GM19239 (cell line): ENCODE measurements at places on chromosomes 12 and 14.
A peak's percentile ranks its signal among the peaks of the same experiment; 100 is the strongest.

GRCh38 chr12:93679308-93679925 lies 2.2 kb downstream of the CRADD start:
- DNase-seq: no peak

- DNase-seq: no peak
Observed at GRCh38 chr12:24776861-24777260, 172.0 kb downstream of the BCAT1 start.

GRCh38 chr12:124625867-124626675 lies 58.7 kb upstream of the NCOR2 start:
- DNase-seq: no peak

GRCh38 chr14:32366256-32366879 lies 37.3 kb downstream of the AKAP6 start:
- DNase-seq: no peak

- no peak for DNase-seq
Observed at GRCh38 chr12:57248934-57249742, 1.8 kb downstream of the STAC3 start.

GRCh38 chr12:22271023-22271422 lies 63.5 kb downstream of the ST8SIA1 start:
- DNase-seq: no peak

DNA sequence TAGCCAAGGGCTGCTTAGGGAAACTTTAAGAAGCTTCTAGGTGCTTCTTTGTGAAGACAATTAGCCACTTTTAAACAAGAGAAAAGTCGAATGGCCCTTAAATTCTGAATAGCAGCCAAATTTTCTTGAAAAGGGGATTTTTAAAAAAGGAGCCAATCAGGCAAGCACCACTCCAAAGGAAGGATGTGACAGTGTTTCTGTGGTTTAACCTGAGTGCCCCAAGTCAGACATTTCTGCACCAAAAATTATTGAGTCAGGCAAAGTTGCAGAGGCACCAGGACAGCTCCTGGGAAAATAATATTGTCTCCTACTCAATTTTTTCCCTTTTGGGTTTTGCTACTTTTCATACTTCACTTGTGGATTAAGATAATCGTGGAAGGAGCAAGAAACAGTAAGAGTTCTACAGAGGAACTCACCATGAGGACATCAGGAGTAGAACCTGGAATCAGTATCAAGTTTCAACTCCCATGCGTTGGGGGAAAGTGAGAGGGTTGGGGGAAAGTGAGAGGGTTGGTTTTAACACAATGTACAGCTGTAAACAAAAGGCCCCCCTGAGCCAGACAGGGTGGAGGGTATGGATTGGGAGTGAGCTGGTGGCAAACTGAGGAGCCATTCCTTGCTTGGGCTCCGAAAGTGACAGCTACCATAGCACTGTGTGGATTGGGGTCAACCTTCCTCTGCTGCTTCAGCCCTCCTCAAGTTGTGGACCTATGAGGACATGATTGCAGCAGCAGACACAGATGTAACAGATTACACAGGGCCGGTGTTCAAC lies 90.8 kb downstream of the SLC38A1 start:
- DNase-seq: no peak

DNA sequence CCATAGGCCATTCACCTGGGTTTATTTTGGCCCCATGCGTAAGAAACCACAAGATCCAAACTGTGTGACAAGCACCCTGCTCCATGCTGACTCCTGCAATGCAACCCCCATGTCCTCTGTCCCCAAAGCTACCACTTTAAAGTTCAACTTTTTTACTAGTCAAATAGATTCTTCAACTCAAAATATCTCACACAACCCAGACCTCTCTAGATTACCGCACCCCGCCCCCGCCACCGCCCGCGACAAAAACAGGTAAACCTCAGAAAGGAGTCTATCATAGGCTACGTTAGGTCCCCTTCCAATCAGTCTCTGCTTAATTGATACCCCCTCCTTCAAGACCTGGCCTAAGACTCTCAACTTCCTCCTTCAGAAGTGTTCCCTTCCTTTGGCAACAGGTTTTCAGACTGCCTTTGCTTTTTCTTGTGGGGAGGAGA lies 2.2 kb downstream of the ZFP36L1 start:
- no peak for DNase-seq

- DNase-seq: no peak
Observed at GRCh38 chr14:69586404-69586803, 11.7 kb upstream of the CCDC177 start.

GRCh38 chr14:81324011-81324410 lies 76.1 kb downstream of the STON2 start:
- DNase-seq: no peak

DNA sequence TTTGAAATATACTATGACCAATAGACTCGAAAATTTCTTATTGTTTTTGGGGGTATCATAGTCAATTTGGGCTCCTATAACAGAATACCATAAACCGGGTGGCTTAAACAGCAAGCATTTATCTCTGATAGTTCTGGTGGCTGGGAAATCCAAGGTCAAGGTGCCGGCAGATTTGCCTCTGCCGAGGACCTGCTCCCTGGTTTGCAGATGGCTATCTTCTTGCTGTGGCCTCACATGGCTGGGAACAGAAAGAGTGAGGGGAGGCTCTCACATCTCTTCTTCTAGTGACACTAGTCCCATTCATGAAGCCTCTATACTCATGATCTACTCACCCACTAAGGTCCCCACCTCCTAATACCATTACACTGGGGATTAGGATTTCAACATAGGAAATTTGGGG lies 70.7 kb downstream of the BORCS5 start:
- DNase-seq: no peak

DNA sequence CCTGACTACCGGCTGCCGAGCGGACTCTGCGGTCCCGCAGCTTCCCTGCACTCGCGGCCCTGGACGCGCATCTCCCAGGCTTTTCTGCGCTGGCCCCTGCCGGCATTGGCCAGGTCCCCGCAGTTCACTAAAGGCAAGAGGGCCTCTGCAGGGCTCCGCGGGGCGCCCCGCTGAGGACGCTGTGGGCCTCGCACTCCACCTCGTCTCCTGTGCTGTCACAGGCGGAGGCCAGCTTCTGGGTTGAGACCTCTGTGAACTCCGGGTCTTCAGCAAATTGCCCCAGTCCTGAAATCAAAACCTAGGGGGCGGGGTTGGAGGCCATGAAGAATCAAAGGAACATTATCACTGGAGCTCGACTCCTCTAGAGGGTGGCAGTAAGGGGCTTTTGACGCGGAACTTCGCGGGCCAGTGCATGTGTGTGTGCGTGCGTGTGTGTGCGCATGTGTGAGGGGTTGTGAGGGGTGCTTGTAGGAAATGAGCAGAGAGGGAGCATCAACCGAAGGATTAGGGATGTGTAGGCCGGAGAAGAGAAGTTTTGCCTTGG lies 68.5 kb upstream of the CAPRIN2 start:
- DNase-seq: peak; percentile 24

GRCh38 chr14:102867826-102868580 lies 54.5 kb upstream of the AMN start:
- DNase-seq: no peak

DNA sequence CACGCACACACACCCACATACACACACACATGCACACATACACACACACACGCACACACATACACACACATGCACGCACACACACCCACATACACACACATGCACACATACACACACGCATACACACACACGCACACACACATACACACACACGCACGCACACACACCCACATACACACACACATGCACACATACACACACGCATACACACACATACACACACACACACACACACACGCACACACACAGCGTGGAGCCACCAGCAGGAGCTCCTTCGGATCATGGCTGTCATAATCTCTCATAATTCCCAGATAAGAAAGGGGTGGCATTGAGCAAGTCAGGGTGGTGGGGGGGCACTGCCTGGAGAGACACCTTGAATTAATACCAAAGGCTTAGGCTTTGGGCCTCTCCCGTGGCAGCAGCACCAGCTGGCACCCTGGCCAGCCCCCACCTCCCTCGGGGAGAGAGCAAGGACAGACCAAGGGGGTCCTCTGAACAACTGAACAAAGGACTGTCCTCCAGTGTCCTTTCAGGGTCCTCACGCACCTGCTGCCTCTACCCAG lies 21.9 kb downstream of the ANO2 start:
- DNase-seq: no peak

GRCh38 chr14:56124327-56124726 lies 6.1 kb downstream of the PELI2 start:
- DNase-seq: no peak

- DNase-seq: no peak
Observed at GRCh38 chr12:62846491-62846890, 88.5 kb downstream of the PPM1H start.

DNA sequence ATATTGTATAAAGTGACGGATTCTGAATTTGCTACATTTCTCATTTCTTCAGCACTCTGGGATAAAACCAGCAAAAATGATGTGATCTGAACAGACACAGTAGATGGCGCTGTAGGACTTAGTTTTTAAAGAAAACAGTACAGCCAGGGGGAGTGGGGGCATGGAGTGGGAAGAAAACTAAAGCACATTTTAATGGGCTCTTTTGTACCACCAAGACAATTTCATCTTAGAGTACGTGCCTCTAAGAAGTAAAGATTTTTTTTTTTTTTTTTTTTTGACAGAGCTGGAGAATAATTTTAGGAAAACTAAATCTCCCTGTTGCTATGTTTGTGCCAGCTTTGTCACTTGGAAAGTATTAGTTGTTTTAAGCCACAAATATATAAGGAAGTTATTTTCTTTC lies 124.4 kb downstream of the RAD51B start:
- DNase-seq: peak; percentile 2

DNA sequence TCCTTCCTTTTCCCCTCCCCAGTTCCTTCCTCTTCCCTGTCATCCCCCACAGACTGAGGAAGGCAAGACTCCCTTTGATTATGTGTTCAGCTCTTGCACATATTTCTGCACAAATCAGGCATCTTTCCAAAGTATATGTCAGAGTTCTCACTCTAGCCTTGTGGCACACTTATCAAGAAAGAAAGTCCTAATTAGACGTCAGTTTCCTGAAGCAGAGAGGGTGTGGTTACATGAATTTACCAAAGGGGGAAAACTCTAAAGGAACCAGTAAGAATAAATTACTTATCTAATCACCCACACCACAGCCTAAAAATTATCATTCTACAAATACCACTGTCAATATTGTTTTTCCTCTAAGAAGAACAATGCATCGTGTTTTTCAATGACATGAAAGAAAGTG lies 120.7 kb upstream of the GRIP1 start:
- no peak for DNase-seq

DNA sequence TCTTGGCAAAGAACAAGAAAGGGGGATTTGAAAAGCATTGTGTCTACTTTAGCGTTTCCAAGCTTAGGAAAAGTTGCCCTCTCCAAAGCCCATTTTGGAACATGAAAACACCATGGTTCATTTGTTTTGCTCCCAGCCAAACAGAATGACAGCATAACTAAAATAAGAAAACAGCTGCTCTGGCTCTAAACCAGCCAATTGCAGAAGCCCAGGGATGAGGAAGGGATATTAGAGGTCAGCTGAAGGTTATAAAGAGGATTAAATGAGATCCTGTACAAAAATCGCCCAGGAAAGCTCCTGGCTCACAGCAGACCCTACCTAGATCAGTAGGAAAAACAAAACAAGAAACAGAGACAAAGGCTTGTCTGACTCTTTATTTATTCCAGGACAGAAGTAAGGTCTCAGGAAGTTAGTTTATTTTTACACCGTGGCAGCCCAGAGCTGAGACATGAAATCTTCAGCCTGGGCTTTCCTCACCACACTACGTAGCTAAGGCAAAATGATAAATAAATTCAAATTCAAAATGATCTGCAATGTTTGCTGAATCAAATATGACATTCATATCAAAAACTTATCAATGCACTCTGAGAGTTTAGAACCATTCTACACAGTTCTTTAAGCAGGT lies 25.9 kb downstream of the SPX start:
- DNase-seq: no peak
